ENCODE measurements at places on chromosomes 16 and 17.

GRCh38 chr16:31696968-31697743 lies 169.5 kb downstream of the AHSP start:
- DNase-seq = no peak

DNA sequence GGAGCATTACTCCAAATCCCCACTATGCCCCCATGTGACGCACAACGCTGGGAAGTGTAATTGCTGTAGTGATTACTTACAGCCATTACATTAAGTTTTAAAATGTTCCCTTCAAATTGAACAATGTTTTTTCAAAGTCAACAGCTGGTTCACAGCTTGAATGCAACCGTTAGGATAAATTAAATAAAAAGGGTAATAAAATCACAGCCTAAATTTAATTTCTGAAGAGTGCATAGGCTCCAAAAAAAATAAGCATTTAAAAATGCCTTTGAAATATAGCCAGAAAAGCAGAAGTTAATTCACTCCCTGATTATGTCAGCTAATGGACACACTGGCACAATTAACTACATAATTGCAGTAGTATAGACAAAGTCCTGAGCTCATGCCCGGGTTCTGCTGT lies 50.5 kb upstream of the KDM8 start:
- DNase-seq = no peak

- DNase-seq = no peak
Measured at GRCh38 chr16:86073763-86074493, 175.0 kb downstream of the IRF8 start.

GRCh38 chr16:26198221-26198620 lies 506.5 kb downstream of the HS3ST4 start:
- no peak for DNase-seq

GRCh38 chr16:73713778-73714495 lies 582.7 kb upstream of the PSMD7 start:
- DNase-seq = no peak

DNA sequence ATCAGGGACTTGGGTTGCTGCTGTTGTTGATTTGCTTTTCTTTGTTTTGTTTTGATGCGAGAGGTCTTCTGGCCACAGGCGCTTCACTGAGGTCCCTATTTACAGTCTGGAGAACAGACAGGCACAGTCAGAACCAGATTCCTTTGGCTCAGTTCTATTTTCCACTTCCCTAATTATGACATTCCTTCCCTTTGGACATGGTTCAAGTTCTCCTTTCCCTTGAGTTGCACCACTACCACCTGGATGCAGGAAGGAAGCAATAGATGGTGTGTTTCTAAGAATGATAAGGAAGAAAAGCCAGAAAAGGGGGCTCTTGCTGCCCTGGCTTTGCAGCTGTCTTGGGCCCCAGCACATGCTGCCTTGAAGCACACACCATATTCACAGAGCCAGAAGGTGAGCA lies 160.6 kb downstream of the MAF start:
- DNase-seq = no peak

- no peak for DNase-seq
Measured at GRCh38 chr16:7313170-7313569, 19.5 kb upstream of the RBFOX1 start.

GRCh38 chr17:79646721-79647455 lies 36.0 kb upstream of the RBFOX3 start:
- no peak for DNase-seq

GRCh38 chr17:17497845-17498520 lies 1.8 kb upstream of the RASD1 start:
- no peak for DNase-seq

GRCh38 chr16:89444151-89444723 lies 46.1 kb downstream of the ANKRD11 start:
- DNase-seq = no peak

- DNase-seq = no peak
Measured at GRCh38 chr16:11315510-11315909, 29.7 kb upstream of the RMI2 start.

GRCh38 chr17:49146620-49147306 lies 14.2 kb downstream of the B4GALNT2 start:
- DNase-seq = no peak

- no peak for DNase-seq
Measured at GRCh38 chr17:39400547-39401411, 647 bp downstream of the FBXL20 start.

DNA sequence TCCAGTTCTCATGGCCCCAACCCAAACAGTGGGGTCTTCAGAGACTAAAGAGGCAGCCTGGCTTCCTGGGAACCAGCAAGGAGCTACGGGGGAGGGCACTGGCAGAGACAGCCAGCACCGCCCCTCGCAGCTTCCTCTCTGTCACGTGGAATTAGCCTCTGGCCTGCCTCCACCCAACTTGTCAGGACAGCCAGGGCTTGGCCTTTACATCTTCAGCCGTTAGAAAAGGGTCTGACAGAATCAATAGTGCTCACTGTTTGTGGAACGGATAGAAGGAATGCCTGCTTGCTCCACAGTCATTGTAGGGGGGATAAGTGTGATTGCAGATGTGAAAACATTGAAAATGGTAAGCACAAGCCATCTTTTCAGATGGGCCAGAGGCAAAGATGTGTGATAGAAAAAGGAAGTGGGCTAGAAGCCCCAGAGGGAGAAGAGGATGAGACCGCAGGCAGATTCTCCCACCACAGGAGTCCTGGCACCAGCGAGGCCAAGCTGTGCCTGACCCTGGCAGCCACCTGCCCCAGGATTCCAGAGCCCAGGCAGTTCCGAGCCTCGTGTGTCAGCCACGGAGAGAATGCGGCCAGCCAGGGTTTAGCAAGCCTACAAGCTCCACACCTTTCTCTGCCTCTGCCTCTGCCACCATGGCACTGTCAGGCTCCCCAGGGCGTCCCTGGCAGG lies 18.6 kb downstream of the GRIN2C start:
- no peak for DNase-seq

DNA sequence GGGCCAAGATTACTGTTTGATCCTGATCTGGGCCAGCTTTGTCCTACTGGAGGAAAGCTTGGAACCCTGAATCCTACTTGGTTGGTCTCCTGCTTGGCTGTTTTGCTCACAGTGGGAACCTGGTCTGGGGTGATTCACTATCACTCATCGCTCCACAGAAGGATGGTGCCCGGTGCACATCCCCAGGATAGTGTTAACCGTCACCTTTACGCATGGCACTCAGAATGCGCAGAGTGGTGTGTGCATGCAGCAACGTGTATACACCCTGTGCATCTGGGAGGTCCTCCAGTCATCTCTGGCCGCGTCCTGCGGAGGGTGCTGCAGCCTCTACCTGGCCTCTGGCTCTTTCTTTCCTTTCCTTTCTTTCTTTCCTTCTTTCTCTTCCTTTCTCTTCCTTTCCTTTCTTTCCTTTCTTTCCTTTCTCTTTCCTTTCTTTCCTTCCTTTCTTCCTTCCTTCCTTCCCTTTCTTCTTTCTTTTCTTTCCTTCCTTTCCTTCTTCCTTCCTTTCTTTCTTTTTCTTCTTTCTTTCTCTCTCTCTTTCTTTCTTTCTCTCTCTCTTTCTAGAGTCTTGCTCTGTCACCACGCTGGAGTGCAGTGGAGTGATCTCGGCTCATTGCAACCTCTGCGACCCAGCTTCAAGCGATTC lies 13.1 kb downstream of the SOCS3 start:
- no peak for DNase-seq
